ENCODE measurements at places on chromosomes 3 and 15. TPM values are rescaled to one million over a fixed set of nuclear protein-coding genes. Genes with fewer than 3 reads are reported as not detected.

NUTM1 gene
- not detected for total RNA-seq

GRCh38 chr3:9352917-9353752 is 9.7 kb upstream of the THUMPD3 start:
- H3K27me3 ChIP-seq, result peaks cover 4% of the 10 kb centered on the region
- H3K36me3 ChIP-seq, result no peaks in the 10 kb centered on the region
- 0 out of 2 replicates have a peak overlapping the region, but pooled peaks have one; percentile 11 for H3K4me3 ChIP-seq
- DNase-seq, result peak; percentile 63
- H3K27ac ChIP-seq, result no peak overlapping the region

NME9 gene
- total RNA-seq, result not detected

DNA sequence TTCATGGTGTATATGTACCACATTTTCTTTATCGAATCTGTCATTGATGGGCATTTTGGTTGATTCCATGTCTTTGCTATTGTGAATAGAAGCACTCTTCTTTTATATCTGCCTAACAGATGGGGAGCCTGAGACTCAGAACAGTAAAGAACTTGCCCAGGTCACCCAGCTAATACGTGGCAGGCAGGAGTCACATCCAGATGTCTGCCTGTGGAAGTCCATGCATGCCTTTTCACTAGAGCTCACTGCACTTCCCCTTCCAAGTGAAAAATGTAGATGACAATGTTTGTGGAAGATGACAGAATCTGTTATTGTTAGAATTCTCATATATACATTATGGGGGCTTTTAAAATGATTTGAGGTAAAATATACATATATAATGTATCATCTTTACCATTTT is 165.0 kb downstream of the PDZRN3 start:
- DNase-seq, result no peak
- H3K27ac ChIP-seq, result no peak overlapping the region
- no peaks in the 10 kb centered on the region for H3K27me3 ChIP-seq
- peaks cover 3% of the 10 kb centered on the region for H3K36me3 ChIP-seq
- no peak overlapping the region for H3K4me3 ChIP-seq

LINGO1 gene
- total RNA-seq, result not detected

DNA sequence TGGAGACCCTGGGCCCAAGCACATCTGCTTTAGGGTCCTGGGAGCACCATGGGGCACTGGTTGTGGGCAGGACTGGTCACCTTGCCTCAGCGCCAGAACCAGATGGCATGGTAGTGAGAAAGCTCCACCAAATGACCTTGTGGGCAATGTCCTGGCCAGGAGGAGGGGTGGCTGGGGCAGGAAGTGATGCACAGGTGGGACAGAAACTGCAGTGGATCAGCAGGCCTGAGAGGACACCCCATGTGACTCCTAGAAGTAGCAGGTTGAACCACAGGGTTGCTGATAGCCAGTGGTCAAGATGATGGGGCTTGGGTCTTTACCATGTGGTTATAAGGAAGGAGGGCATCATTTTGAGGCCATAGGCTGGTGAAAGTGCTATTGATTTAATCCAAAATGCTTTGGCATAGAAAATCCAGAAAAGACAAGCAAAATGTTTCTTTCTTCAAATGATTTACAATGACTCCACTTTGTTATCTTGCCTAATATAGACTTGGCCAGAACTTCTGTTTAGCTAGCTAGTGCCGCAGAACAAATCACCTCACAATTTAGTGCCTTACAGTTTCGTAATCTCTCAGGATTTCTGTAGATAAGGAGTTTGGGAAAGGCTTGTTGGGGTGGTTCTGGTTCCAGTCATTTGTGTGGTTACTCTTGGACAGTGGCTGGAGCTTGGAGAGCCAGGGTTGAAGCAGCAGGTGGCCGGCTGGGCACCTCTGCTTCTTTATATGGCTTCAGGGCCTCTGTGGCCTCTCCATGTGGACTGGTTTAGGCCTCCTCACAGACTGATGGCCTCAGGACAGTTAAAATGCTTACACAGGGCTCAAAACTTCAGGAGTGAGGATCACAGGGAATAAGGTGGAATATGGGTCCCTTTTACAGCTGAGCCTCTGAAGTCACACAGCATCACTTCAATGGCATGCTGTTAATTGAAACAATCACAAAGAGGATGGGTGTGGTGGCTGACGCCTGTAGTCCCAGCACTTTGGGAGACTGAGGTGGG is 27.5 kb downstream of the TMEM158 start:
- H3K27ac ChIP-seq, result peak overlapping the region; percentile 95
- no peak for DNase-seq
- no peaks in the 10 kb centered on the region for H3K27me3 ChIP-seq
- H3K4me3 ChIP-seq, result no peak overlapping the region
- H3K36me3 ChIP-seq, result no peaks in the 10 kb centered on the region

- peaks cover 58% of the 10 kb centered on the region for H3K4me1 ChIP-seq
- H3K27me3 ChIP-seq, result no peaks in the 10 kb centered on the region
- peaks cover 62% of the 10 kb centered on the region for H3K36me3 ChIP-seq
- peak; percentile 50 for DNase-seq
- H3K27ac ChIP-seq, result peak overlapping the region; percentile 38
Measured at GRCh38 chr3:16474216-16474615, 39.3 kb downstream of the RFTN1 start.

DNA sequence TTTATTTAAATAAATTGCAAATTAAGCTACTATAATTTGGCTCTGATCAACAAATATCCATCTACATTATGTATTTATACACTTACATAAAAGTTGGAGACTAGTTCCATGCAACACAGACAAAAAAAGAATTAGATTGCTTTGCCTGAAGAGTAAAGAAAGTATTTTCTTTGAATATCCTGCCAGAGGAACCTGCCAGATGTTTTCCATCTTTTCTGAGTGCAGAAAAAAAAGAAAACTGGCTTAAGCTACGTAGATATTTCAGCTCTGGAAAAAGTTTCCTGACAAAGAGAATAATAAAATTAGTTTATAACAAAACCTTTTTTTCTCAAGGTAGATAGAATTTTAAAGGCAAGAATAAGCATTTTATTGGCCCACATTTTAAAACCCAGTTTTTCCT is 607.5 kb upstream of the NAALADL2 start:
- peaks cover 2% of the 10 kb centered on the region for H3K27me3 ChIP-seq
- no peak overlapping the region for H3K27ac ChIP-seq
- peaks cover 3% of the 10 kb centered on the region for H3K36me3 ChIP-seq
- H3K4me3 ChIP-seq, result no peak overlapping the region

Measured in HFFc6 (cell line).